Natural killer cell (primary cell): ENCODE measurements at places on chromosomes 7 and 10. TPM values are rescaled to one million over a fixed set of nuclear protein-coding genes. Genes with fewer than 3 reads are reported as not detected.

DNA sequence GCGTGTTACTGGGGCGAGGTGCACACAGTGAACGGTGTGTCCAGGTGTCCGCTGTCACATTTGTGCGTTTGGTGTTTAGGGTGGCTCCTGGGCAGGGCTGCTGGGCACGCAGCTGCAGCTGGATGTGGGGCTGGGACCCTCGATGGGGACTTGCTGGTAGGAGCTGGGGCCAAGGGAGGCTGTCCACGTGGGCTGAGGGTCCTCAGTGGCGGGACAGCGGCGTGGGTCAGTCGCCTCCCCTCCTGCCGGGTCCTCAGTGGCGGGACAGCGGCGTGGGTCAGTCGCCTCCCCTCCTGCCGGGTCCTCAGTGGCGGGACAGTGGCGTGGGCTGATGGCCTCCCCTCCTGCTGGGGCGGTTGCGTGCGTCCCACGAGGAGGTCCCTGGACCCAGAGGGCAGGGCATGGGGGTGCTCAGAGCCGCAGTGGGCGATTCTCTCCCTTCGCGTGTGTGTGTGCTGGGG, 68.5 kb downstream of the INPP5A start:
- no peaks in the 10 kb centered on the region for H3K36me3 ChIP-seq
- no peaks in the 10 kb centered on the region for H3K27me3 ChIP-seq
- H3K4me1 ChIP-seq: no peaks in the 10 kb centered on the region

DNA sequence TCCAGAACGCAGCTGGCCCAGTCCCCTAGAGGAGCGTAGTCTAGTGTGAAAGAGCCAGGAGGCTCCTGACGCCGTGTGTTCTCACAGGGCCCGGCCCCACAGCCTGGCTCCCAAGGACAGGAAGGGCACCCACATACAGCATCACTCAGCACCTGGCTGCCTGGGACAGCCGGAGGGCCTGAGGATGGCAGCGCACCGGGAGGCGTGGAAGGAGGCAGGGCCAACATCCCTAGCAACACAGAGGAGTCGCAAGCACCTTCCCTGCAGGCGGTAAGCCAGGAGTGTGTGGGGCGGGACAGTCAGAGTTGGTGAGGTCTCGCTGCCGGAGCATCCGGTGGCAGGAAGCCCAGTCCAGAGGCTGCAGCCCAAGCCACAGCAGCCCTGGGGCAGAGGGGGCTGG, 125.8 kb downstream of the MAD1L1 start:
- no peak overlapping the region for H3K27ac ChIP-seq
- no peaks in the 10 kb centered on the region for H3K27me3 ChIP-seq
- H3K4me3 ChIP-seq: no peak overlapping the region
- DNase-seq: no peak

DNA sequence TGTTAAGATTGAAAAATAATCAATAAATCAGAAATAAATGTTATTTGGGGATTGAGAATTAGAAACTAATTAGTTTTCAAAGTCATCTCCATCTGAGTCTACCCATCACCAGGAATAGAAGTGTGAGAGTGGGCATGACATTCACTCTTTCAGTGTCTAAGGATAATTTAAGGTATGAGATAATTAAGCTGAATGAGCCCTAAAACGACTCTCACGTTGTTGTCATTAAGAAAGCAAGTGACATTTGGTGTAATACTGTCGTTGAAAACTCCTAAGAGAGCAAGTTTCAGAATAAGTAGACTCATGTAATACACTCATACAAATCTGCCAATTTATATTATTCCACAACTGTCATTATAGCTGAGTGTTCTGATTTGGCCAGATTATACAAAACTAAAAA, 7.1 kb downstream of the AGMO start:
- H3K27ac ChIP-seq: no peak overlapping the region
- no peaks in the 10 kb centered on the region for H3K4me1 ChIP-seq
- no peaks in the 10 kb centered on the region for H3K36me3 ChIP-seq
- H3K27me3 ChIP-seq: no peaks in the 10 kb centered on the region

DNA sequence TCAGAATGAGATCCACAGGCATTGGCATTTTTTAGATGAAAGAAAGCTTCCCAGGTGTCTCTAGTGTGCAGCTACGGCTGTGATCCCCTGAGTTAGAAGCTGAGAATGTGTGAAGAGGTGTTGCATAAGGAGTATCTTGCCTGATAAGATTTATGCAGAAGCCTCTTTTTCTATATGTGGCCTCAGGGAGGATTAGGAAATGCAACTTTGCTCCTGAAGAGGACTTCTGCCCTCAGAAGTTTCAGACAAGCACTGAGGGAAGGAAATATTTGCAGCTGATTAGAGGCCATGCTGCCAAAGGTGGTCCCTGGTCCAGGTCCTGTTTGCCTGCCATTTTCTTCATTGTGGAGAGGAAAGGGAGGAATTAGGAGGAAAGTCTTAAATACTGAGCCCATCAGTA, 551.8 kb downstream of the PHTF2 start:
- no peak overlapping the region for H3K27ac ChIP-seq
- H3K36me3 ChIP-seq: no peaks in the 10 kb centered on the region
- no peak overlapping the region for H3K4me3 ChIP-seq
- no peaks in the 10 kb centered on the region for H3K4me1 ChIP-seq

DNA sequence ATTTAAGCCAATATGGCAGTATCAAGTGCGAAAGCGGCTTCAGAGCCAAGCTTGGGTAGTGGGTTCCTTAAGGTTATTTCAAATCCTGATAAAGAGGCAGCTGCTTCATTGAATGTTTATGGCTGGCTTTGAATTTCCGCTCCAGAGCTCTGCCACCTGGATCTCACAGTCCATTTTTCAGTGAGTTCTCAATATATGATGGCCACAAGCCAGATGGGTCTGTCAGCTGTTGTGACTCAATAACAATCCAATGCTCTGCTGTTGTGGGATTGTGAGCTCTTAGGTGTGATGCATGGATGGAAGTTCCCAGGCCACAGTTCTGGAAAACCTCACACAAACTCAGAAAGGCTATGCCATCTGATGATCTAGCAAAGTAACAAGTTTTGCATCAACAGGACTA, 743.8 kb upstream of the LRRN3 start:
- DNase-seq: no peak
- no peaks in the 10 kb centered on the region for H3K27me3 ChIP-seq
- no peaks in the 10 kb centered on the region for H3K4me1 ChIP-seq
- no peak overlapping the region for H3K4me3 ChIP-seq
- no peak overlapping the region for H3K27ac ChIP-seq

- no peaks in the 10 kb centered on the region for H3K36me3 ChIP-seq
- no peak for DNase-seq
- no peaks in the 10 kb centered on the region for H3K4me1 ChIP-seq
- no peak overlapping the region for H3K27ac ChIP-seq
- H3K27me3 ChIP-seq: no peaks in the 10 kb centered on the region
- H3K4me3 ChIP-seq: no peak overlapping the region
Observed at GRCh38 chr10:29994811-29995210, 64.6 kb downstream of the JCAD start.

- no peak for DNase-seq
- no peak overlapping the region for H3K4me3 ChIP-seq
- H3K27ac ChIP-seq: no peak overlapping the region
- peaks cover 23% of the 10 kb centered on the region for H3K27me3 ChIP-seq
Observed at GRCh38 chr7:157693071-157693520, 356.3 kb downstream of the DNAJB6 start.

GRCh38 chr10:76177936-76178335, 746.5 kb downstream of the LRMDA start:
- no peak overlapping the region for H3K27ac ChIP-seq
- DNase-seq: no peak
- H3K4me1 ChIP-seq: no peaks in the 10 kb centered on the region
- no peaks in the 10 kb centered on the region for H3K27me3 ChIP-seq
- H3K4me3 ChIP-seq: no peak overlapping the region

DNA sequence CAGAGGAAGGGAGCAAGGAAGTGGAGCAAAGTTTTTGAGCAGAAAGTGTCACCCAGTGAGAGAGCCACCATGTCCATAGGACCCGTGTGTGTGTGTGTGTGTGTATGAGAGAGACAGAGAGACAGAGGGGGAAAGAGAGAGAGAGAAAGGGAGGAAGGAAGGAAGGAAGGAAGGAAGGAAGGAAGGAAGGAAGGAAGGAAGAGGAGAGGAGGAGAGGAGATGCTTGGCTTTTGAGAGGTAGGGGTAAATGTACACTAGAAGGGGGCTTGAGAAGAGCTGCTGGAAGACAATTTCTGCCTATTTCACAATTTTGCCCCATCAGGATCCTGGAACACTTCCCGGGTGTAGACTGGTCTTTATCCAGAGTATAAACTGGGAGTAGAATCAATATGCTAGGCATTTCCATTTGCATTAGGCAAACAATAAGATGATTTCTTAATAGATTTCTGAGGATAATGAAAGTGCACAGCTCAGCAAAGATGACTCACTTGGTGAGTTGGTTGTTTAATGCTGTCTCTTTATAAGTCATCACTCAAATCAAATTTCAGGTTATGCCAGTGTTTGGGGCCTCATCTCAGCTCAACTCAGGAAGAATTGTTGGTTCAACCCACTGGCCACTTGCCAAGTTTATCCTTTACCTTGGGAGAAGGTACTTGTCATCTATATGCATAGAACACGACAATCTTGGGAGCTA, 70.0 kb upstream of the FAM13C start:
- no peak overlapping the region for H3K4me3 ChIP-seq
- H3K36me3 ChIP-seq: no peaks in the 10 kb centered on the region
- DNase-seq: no peak
- no peaks in the 10 kb centered on the region for H3K4me1 ChIP-seq
- no peaks in the 10 kb centered on the region for H3K27me3 ChIP-seq

- H3K27ac ChIP-seq: no peak overlapping the region
- H3K27me3 ChIP-seq: peaks cover 2% of the 10 kb centered on the region
- no peaks in the 10 kb centered on the region for H3K36me3 ChIP-seq
- H3K4me3 ChIP-seq: no peak overlapping the region
Observed at GRCh38 chr10:27658788-27659187, 86.8 kb downstream of the MKX start.

DNA sequence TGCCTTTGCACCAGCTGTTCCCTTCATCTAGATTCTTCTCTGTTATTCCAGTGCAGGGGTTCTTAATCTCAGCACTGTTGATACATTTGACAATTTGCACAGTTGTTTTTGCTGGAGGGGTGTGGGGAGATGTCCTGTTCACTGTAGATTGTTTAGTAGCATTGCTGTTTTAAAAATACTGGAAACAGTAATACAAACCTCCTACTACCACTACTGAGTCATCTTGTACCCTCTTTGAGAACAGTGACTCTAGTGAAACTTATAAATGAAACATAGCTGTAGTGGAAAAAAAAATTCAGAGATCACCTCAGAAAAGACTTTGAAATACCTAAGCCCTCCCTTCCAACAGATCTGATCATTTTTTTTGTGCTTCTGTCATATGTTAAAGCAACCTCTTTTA, 154.8 kb upstream of the TMEM196 start:
- no peaks in the 10 kb centered on the region for H3K36me3 ChIP-seq
- no peak for DNase-seq
- no peaks in the 10 kb centered on the region for H3K4me1 ChIP-seq
- no peak overlapping the region for H3K27ac ChIP-seq

DNA sequence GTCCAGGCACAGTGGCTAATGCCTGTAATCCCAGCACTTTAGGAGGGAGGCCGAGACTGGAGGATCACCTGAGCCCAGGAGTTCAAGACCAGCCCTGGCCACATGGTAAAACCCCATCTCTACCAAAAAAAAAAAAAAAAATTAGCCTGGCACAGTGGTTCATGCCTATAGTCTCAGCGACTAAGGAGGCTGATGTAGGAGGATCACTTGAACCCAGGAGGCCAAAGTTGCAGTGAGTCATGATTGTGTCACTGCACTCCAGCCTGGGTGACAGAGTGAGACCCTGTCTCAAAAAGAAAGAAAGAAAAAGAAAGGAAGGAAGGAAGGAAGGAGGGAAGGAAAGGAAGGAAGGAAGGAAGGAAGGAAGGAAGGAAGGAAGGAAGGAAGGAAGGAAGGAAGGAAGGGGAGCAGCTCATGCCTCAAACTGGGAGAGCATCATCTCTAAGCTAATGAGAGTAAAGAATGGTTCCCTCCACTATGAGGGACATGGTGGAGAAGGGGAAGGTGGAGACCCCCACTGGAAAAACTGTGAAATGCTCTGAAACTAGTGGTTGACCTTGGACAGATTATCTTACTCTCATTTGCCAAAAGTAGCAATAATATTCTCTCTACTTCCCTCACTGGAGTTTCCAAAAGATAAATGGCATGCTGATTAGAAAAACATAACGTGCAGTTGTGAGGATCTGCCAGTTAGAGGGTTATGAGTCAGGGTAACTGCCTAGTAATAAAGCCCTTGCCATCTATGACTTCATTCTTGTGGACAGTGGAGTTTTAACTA, 16.8 kb downstream of the GIMAP5 start:
- H3K4me3 ChIP-seq: no peak overlapping the region
- no peaks in the 10 kb centered on the region for H3K36me3 ChIP-seq
- peak overlapping the region; percentile 71 for H3K27ac ChIP-seq
- peaks cover 39% of the 10 kb centered on the region for H3K4me1 ChIP-seq
- DNase-seq: peak; percentile 69

DNA sequence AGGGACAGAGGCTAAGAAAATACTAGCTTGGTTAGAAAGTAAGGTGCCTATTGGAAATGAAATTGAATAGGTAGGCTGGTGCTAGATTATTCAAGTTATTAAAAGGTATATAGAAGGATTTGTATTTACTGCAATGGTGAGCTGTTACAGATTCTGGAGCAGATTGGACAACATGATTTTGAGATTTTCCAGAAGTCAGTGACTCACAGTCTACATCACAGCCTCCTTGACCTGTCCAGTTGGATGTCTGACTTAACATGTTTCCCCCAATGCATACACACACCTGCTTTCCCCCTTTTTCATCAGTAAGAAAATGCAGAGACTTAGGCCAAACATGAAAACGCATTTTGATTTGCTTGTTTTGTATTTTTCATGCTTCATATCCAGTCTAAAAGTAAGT, 33.4 kb downstream of the STARD3NL start:
- H3K27ac ChIP-seq: no peak overlapping the region
- no peak overlapping the region for H3K4me3 ChIP-seq
- H3K36me3 ChIP-seq: peaks cover 27% of the 10 kb centered on the region
- no peaks in the 10 kb centered on the region for H3K27me3 ChIP-seq

Gene PTPN20
- total RNA-seq: not detected

Gene SLC16A12
- not detected for total RNA-seq

Gene KNDC1
- total RNA-seq: 2.1 TPM

Gene MMP21
- total RNA-seq: 0.85 TPM

Gene ASZ1
- not detected for total RNA-seq

Gene RASA4B
- total RNA-seq: 2.4 TPM

Gene PHKG1
- total RNA-seq: 5.6 TPM

Gene SPDYE8
- total RNA-seq: not detected

Gene SLC26A3
- total RNA-seq: not detected

Gene FGL2
- total RNA-seq: 51.5 TPM

Gene TDRD1
- total RNA-seq: 0.33 TPM

Gene IL2RA
- 11.2 TPM for total RNA-seq

Gene FRMD4A
- 0.36 TPM for total RNA-seq

Gene TMEM273
- total RNA-seq: 46.3 TPM
